ENCODE measurements at places on chromosomes 7 and 10. TPM values are rescaled to one million over a fixed set of nuclear protein-coding genes. Genes with fewer than 3 reads are reported as not detected.

GRCh38 chr10:88598055-88598454 is 11.5 kb downstream of the LIPJ start:
- no peak for DNase-seq

GRCh38 chr7:143485094-143485493 is 7.4 kb downstream of the TAS2R41 start:
- no peak for DNase-seq

DNA sequence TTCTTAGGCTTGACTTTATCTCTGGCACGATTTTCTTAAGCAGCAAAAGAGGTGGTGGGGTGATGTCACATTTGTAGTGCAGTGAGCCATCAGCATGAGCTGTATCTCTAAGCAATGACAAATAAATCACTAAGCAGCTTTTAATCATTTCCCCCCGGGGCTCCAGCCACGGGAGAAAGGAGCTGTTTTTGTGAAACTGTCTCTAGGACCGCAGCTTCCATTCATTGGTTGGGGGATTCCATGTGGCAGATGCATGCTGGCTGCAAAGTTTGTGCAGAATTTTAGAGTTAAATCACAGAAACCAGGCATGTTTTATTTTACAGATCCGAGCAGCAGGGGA is 464 bp downstream of the KIAA1217 start:
- DNase-seq = no peak

- peak; percentile 54 for DNase-seq
Measured at GRCh38 chr10:84214612-84215235, 10.6 kb downstream of the LRIT2 start.

DNA sequence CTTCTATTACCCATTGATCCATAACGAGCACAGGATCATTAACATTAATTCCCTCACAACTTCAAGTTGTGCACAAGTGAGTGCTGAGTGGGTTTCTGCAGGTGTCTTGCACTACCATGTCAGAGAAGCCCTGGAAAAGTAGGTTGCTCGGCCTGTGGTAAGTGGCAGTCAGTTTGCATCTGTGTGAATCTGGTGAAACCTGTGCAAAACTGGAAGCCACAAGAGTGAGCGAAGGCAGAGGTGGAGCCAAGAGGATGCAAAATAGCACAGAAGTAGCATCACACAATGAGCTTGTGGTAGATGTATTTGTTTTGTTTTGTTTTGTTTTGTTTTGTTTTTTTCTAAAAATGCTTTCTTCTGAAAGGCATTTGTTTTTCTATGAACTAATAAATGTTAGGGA is 181.5 kb downstream of the THSD7A start:
- no peak for DNase-seq

GRCh38 chr10:6146013-6146785 is 56.5 kb upstream of the PFKFB3 start:
- no peak for DNase-seq

DNA sequence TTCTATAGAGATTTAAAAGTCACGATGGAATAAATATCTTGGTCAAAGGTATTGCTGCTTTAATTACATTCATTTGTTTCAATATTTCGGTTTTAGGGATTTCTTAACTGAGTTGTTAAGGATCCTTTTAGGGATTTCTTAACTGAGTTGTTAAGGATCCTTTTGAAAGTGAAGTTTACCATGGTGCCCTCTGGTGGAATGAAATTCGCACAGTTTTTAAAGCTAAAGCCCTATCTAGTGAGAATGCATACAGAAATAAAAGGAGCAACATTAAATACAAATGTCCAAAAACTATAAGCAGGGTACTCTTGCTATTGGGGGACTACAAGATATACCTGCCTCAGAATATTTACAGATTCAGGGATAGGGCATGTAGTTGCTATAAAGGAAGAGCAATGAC is 193.7 kb downstream of the RNLS start:
- DNase-seq = peak; percentile 60

GRCh38 chr7:53420550-53420949 is 385.1 kb downstream of the POM121L12 start:
- DNase-seq = no peak

DNA sequence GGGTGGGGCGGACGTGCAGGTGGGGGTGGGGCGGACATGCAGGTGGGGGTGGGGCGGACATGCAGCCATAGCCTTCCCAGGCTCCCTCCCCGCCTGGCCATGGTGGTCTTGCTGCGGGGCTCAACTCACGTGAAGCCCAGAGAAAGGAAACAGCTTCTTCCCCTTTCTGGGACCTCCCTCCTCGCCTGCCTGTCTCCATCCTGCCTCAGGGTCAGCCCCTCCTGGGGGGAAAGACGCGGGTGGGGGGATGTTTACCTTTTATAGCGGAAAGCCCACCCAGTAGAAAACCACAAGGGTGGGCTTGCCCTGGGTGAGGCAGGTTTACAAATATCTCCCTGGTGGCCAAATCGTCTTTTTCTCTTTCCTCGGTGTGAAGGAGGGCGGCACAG is 520.0 kb downstream of the GLRX3 start:
- no peak for DNase-seq

- DNase-seq = no peak
Measured at GRCh38 chr7:139617074-139617473, 93.6 kb downstream of the CLEC2L start.

DNA sequence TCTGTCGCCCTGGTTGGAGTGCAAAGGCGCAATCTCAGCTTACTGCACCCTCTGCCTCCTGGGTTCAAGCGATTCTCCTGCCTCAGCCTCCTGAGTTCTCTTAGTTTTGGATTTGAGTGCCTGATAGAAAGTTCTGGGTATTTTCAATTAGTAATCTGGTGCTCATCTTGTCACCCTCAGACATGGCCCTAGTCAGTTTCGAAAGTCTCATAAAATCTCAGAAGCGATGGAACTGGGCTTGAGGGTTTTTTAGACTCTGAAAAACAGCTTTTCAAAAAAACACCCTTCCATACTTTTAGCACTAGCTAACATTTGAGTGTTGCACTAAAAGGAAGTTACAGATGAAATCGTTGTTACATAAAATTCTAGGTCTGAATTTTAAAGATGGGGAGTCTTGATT is 9.4 kb upstream of the PIP4K2A start:
- DNase-seq = no peak

DNA sequence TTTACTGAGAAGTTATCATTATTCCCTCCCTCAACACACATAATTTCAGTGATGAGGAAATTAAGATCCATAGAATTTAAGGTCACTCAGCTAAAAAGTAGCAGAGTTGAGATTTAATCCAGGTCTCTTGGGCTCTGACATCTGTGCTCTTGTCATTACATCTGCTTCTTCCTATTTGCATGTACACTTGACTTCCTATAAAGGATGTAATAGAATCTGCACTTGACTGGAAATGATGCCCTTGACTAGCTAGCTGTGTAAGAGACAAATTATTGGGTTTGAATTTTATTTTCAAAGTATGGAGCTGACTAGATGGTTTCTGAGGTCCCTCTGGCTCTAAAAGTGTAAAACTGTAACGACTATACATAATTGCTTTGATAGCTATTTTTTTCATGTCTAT is 59.5 kb downstream of the AGK start:
- DNase-seq = no peak

- no peak for DNase-seq
Measured at GRCh38 chr10:35704401-35704800, 62.3 kb upstream of the FZD8 start.

GRCh38 chr7:23207884-23208283 is 26.0 kb downstream of the NUP42 start:
- no peak for DNase-seq

GRCh38 chr10:114347241-114347640 is 57.1 kb downstream of the AFAP1L2 start:
- no peak for DNase-seq

- DNase-seq = no peak
Measured at GRCh38 chr7:31825576-31825975, 138.6 kb downstream of the PPP1R17 start.

GRCh38 chr7:22406715-22407114 is 49.8 kb upstream of the RAPGEF5 start:
- no peak for DNase-seq

DNA sequence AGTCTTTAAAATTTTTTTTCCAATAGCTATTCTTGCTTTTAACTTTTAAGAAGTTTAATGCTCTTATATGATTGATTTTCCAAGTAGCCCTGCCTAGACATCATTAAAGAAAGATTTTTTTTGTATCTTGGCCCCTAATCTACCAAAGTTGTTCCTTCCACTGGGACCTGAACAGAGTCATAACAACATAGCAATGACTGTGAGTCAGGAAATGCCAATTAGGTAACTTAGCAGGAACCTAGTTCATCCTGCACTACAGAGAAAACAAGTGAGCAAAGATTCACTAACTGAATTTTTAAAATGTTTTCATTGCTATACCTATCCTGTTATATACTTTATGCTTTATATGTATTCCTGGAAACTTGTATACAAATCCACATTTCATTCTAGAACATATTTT is 284.7 kb downstream of the BICC1 start:
- DNase-seq = no peak

DNA sequence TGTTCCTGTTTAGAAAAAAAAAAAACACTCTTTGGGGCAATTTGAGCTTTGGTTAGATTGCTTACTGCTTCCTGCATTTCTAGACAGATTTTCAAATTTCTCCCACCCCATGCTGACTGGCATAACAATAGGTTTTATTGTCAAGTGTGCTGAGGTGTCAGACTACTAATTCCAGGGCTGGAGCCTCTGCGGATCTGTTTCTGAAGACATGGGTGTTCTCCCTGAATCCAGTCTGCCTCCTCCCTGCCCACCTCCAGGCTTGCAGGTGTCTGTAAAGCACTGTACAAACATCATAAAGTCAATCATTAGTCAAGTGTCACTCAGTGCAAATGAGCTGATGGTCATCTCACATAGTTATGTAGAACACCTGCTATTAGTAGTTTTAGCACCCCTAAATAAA is 292.4 kb downstream of the GATA3 start:
- no peak for DNase-seq

DNA sequence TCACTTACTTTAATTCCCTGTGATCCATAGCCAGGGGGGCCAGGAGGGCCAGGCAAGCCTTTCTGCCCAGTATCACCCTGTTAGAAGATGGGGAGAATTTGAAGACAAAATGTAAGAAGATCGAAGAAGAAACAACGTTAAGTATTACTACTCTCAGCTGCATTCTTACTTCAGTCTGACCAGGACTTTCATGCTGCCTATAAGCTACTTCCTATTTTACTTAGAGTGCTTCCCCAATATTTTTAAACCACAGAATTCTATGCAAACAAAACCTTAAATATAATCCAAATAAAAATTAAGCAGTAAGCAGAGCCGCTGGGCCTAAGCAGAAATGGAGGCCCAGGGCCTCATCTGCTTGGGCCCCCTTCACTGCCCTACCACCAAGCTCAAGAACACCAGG is 117.8 kb downstream of the COL28A1 start:
- no peak for DNase-seq

DNA sequence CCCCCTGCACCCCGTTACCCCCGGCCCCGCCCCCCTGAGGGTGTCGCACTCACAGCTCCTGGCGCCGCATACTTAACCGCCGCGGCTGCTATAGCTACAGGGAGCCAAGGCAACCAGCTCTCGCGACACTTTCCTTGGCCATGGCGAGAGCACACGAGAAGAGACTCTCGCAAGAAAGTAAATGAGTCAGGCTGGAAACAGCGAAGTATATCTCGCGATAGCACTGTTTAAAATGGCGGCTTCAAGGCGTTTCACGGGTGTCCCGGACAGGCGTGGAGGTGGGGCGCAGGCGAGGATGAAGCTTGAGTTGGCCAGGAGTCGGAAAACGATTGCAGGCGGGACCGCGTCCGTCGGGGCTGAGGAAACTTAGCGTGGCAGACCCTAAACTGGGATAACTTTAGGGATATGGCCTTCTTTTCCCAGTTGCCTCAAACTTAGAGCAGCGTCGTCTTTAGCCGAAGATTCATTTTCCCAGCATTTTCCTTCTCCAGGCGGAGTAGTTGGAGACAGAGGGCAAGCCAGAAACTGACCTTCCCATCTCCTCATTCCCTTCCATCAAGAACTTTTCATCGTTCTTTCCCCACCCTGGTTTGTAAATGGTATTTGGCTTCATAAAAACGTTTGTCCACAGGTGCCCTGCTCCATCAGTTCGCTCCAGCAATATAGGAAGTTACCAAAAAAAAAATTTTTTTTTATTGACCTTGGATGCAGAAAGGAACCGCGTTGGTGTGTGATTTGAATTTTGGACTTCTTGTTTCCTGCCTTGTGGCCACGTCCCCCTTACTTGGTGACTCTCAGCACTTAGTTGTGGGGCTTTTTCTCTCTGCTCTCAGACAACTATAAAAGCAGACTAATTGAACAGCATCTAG is 15.2 kb downstream of the MYOZ1 start:
- peak; percentile 97 for DNase-seq

DNA sequence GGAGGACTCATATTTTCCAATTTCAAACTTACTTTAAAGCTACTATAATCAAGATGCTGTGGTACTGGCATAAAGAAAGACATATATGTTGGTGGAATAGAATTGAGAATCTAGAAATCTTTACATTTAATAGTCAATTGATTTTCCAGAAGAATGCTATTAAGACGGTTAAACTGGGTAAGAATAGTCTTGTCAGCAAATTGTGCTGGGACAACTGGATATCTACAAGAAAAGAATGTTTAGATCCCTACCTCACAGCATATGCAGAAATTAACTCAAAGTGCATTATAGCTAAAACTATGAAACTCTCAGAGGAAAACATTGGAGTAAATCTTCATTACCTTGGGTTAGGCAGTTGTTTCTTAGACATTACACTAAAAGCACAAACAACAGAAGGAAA is 203.3 kb downstream of the SDK1 start:
- DNase-seq = no peak

GRCh38 chr7:91233212-91233611 is 31.0 kb upstream of the FZD1 start:
- no peak for DNase-seq

DNA sequence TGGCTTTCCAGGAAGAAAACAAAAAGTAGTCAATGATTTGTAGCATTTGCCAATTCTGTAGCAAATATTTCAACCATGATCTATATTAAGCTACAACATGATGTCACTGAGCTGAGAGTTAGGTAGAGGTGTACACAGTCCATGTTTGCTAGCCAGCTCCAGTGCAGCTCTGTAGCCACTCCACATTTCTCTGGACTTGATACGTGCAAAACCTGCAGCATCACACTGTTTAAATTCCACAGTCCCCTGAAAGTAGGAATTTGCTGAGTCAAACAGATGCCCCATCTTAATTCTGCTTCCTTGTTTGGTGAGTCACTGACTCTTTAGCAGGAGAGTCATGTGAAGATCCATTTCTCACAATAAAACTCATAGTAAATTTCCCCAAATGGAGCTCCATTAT is 89.8 kb upstream of the LRRTM3 start:
- no peak for DNase-seq

ELN gene
- total RNA-seq = not detected

ANK3 gene
- 47.1 TPM for total RNA-seq

GATA3 gene
- 48.1 TPM for total RNA-seq

CYP2E1 gene
- total RNA-seq = 0.79 TPM

INMT gene
- total RNA-seq = 2.5 TPM

OR2A42 gene
- not detected for total RNA-seq

DEPP1 gene
- total RNA-seq = 0.33 TPM

ADAM12 gene
- total RNA-seq = 0.65 TPM

LRWD1 gene
- 20.5 TPM for total RNA-seq

TMEM213 gene
- not detected for total RNA-seq

EPO gene
- total RNA-seq = not detected

EEF1AKMT2 gene
- 28.3 TPM for total RNA-seq

TDRD1 gene
- total RNA-seq = 0.10 TPM

SSMEM1 gene
- total RNA-seq = not detected

ELFN1 gene
- not detected for total RNA-seq

All from activated CD4-positive, alpha-beta T cell treated with anti-CD3 and anti-CD28 coated beads, Interleukin-2, amount 10 ng/mL, durations not matched to agents 7 days and 5 days (primary cell).